NCI-H2171 (cell line): ENCODE measurements at places on chromosomes 13 and 19.

GRCh38 chr13:99636306-99636705 is 135.0 kb downstream of the TM9SF2 start:
- no peak for DNase-seq

DNA sequence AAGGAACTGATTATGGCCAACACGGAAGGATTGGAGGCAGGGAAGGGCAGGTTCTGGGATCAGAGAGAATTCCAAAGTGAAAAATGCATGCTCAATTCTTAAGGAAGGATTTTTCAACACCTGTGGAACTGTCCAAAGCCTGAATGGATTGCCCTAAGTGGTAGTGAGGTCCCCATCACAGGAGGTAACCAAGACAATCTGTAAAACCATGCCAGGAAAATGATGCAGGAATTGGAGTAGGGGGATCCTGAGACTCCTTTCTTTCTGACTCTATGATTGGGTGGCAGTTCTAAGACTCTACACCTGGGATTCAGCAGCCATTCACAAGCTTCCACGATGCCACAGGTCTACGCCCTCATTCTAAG is 56.5 kb upstream of the ZNRF4 start:
- DNase-seq = no peak

GRCh38 chr19:49637821-49638738 is 1.9 kb downstream of the RRAS start:
- no peak for DNase-seq

GRCh38 chr13:20911037-20911436 is 8.5 kb upstream of the XPO4 start:
- no peak for DNase-seq

- no peak for DNase-seq
Measured at GRCh38 chr13:83100237-83100636, 782.0 kb downstream of the SLITRK1 start.

- DNase-seq = peak; percentile 81
Measured at GRCh38 chr19:58150328-58150921, at the start of gene ZNF329. Gene ZNF329, minus strand, starts transcription at chr19:58150789. Its CDS starts 21,286 bp downstream, at chr19:58129503.

DNA sequence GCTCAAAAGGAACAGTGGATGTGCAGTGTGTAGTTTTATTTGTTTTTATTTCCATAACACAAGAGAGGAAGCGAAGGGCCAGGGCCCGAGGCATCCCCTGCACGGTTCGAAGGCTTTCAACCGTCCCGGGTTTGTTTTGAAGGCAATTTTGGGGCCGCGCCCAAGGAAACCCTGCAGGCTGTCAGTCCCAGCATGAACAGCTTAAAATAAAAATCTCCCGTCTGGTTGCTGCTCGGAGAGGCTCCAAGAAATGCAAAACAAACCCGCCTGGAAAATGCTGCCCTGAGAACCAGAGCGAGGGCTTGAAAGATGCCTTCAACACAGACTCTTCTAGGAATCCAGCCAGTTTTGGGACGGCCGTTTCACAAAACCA is 16.0 kb downstream of the LSM4 start:
- no peak for DNase-seq

GRCh38 chr19:5891938-5892771 is 11.4 kb downstream of the NDUFA11 start:
- no peak for DNase-seq

- no peak for DNase-seq
Measured at GRCh38 chr13:41603917-41604316, 146.6 kb downstream of the RGCC start.

GRCh38 chr13:31320946-31321345 is 121.2 kb downstream of the B3GLCT start:
- no peak for DNase-seq

- no peak for DNase-seq
Measured at GRCh38 chr13:33127009-33127551, 110.9 kb downstream of the KL start.

DNA sequence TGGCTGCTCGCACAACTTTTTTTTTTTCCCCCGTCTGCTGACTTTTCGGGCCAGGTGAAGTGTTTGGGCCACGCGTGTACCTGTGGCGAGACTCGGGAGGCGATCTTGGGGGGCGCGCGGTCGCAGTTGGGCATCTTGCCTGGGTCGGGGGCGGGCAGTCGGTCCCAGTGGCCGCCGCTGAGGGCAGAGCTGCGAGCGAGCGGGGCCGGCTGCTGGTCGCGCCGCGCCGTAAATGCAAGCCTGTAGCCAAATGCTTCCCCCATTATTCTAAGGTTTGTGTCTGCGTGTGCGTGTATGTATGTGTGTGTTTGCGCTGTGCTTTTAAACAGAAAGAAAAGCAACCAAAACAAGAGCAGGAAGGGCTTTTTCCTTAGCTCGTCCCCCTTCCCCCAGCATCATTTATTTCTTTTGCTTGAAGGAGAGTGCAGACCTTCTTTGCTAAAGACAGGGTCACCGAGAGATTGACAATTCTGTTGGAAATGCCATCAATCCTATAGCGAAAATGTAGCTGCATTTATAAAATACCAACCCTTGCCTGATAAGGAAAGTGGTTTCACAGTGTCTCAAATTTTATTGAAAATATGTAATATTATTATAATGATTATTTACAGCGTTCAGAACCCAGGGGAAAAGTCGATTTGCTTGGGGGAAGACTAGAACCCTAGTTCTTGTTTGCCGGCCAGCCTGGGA is 143.2 kb upstream of the ZNF536 start:
- DNase-seq = no peak

GRCh38 chr13:19961924-19962323 is 3.4 kb downstream of the ZMYM2 start:
- no peak for DNase-seq

DNA sequence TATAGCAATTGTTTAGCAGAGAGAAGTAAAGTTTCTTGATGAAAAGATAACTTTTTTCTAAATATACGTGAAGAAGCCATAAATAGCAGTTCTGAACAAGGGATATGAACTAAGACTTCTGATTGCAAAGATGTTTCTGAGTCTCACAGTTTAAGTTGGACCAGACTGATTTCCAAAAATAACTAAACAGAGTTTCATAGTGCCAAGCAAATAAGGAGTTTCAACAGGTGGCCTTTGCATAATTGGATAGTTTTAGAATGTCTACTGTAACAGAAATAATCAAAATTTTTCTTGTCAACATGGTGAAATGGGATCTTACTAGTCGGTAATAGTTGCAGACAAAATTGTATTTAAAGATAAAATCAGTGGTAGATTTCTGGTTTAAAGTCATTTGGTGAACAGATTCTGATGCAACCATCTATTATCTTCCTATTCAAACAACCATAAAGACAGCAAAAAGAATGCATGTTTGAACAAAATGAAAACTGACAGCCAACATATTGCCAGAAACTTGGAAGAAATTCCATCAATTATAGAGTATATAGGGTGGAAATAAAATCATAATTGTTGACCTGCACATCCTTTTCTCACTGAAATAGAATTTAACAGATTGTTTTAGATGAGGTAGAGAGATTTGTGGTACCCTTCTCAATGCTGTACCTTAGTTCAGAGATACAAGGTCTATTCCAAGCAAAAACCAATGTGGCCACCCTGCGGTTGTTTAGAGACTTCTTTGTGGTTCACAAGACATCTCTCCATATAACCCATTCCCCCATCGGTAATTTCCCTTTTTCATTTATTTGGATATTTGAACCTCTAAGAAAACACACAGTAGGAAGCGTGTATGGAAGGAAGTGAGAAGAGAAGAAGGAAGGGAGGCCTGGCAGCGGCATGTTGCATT is 275.3 kb downstream of the COG6 start:
- no peak for DNase-seq

- no peak for DNase-seq
Measured at GRCh38 chr19:38162094-38162493, 61.9 kb downstream of the DPF1 start.

DNA sequence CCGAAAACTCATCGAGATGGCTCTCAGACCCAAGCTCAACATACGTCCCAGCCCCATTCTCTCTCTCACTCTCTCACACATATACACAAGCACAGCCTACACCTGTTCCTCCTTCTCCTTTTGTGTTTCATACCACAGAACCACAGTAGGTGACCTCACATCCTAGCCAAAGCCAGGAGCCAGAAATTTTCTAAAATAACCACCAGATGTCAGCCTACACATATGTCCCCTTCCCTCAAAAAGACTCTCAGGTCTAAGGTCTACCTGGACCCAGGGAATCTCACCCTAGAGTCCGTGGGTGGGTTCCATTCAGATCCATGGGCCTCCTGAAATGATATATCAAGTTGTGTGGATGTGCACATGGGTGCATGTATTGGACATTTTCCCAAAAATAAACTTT is 104.2 kb upstream of the IPO5 start:
- DNase-seq = no peak

- no peak for DNase-seq
Measured at GRCh38 chr13:41609828-41610227, 152.5 kb downstream of the RGCC start.

- DNase-seq = no peak
Measured at GRCh38 chr19:8393192-8393870, 3.2 kb downstream of the RAB11B start.

GRCh38 chr13:60398379-60398891 is 1.4 kb downstream of the TDRD3 start:
- DNase-seq = no peak

- no peak for DNase-seq
Measured at GRCh38 chr13:40453351-40454021, 213.0 kb downstream of the FOXO1 start.

DNA sequence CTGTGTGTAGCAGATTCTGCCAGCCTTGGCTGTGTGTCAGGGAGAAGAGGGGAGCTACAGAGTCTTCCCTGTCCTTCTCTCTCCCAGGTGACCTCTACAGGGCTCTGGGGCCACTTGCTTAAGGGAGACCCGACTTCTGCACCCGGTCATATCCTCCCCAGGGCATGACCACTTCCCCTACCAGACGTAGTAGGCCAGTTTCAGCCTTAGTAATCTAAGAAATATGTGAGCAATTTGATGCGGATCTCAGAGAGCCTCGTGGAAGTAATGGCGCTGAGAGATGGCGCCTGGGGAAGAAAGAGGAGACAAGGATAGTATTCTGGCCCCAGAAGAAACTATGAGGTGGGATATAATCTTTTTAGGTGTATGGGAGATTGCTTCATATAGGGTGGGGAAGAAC is 41.9 kb downstream of the NFIX start:
- DNase-seq = no peak

GRCh38 chr19:44741841-44742329 is 6.6 kb upstream of the BCL3 start:
- peak; percentile 57 for DNase-seq

- DNase-seq = no peak
Measured at GRCh38 chr19:23101241-23101640, 15.6 kb upstream of the ZNF730 start.

GRCh38 chr13:84654654-84655275 is 772.5 kb upstream of the SLITRK1 start:
- DNase-seq = no peak

GRCh38 chr19:45179072-45179891 is 698 bp downstream of the BLOC1S3 start:
- DNase-seq = no peak

DNA sequence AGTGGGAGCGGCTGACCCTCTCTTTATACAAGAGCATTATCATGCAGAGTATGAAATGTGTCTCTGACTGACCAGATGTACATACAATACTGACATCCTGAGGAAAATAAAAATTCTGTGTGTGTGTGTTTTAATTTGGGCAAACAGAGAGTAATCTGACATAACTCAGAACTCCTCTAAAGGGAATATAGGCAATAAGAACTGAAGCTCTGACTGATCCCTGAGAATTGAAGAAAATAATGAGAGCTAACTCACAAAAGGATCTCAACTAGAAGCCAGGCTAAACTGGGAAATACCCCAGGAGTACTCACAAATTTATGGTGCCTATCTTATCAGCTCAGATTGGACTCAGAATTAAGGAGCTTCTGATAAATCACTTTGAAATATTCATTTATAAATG is 539.9 kb downstream of the OLFM4 start:
- no peak for DNase-seq

- DNase-seq = no peak
Measured at GRCh38 chr13:35475960-35476943, at the start of gene MAB21L1. Gene MAB21L1, minus strand, starts transcription at chr13:35476689. Its CDS starts 551 bp downstream, at chr13:35476138.

DNA sequence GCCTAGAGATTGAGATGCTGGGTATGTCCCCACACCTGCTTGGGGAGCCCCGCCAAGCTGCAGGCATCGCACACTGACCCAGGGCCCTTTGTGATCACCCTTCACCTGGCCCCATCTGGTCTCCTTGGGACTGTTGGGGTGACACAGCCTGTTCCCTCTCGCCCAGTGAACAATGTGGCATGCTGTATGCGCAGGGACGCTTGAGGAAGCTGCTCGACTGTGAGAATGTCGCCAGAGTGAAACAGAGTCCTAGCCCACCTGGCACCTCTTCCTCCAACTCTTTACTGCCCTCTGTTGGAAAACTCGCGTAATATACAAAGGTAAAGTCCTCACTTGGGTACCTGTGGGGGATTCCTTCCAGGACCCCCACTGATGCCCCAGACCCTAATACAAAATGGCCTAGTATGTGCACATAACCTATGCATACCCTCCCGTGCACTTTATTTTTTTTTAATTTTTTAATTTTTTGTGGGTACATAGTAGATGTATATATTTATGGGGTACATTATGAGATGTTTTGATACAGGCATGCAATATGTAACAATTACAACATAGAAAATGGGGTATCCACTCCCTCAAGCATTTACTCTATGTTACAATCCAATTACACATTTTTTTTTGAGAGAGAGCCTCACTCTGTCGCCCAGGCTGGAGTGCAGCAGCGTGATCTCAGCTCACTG is 9.0 kb downstream of the BLOC1S3 start:
- peak; percentile 75 for DNase-seq

- no peak for DNase-seq
Measured at GRCh38 chr19:1327125-1327524, 41.5 kb downstream of the EFNA2 start.

- DNase-seq = no peak
Measured at GRCh38 chr13:32949820-32950219, 66.4 kb upstream of the KL start.

- DNase-seq = no peak
Measured at GRCh38 chr13:30333616-30334015, 26.3 kb upstream of the KATNAL1 start.

GRCh38 chr13:27774651-27775050 is 17.6 kb upstream of the GSX1 start:
- DNase-seq = no peak

GRCh38 chr13:49664606-49665005 is 26.7 kb downstream of the EBPL start:
- DNase-seq = no peak

GRCh38 chr13:76160506-76160905 is 524.4 kb downstream of the LMO7 start:
- no peak for DNase-seq

- DNase-seq = no peak
Measured at GRCh38 chr19:34224996-34225658, 29.2 kb upstream of the GARRE1 start.

GRCh38 chr19:43551399-43552197 is 18.6 kb downstream of the ZNF575 start:
- no peak for DNase-seq

DNA sequence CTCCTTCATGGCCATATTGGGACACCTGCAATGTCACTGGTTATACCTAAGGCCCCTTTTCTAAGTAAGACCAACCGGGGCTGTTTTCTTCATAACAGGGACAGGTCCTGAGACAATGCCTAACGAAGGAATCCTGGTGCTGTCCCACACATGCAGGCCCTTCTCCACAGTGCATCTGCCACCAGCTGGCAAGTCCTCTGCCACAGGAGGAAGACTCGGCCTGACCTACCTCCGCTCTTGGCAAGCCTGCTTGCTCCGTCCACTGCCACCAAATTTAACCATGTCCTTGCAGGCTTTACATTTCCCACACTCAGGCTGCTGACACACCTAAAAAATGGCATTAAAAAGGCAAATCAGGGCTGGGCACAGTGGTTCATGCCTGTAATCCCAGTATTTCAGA is 31.8 kb upstream of the EIF3G start:
- no peak for DNase-seq
